ENCODE measurements at places on chromosomes 16 and 17. TPM values are rescaled to one million over a fixed set of nuclear protein-coding genes. Genes with fewer than 3 reads are reported as not detected.

The CBX2 gene
- total RNA-seq, result 4.2 TPM

GRCh38 chr17:61724777-61725176 lies 133.8 kb upstream of the NACA2 start:
- peaks cover 9% of the 10 kb centered on the region for H3K36me3 ChIP-seq
- H3K27me3 ChIP-seq, result no peaks in the 10 kb centered on the region
- no peak overlapping the region for H3K4me3 ChIP-seq
- no peak overlapping the region for H3K27ac ChIP-seq

- H3K4me3 ChIP-seq, result no peak overlapping the region
- no peak for DNase-seq
- H3K4me1 ChIP-seq, result peaks cover 4% of the 10 kb centered on the region
- no peaks in the 10 kb centered on the region for H3K27me3 ChIP-seq
- H3K27ac ChIP-seq, result no peak overlapping the region
- peaks cover 6% of the 10 kb centered on the region for H3K36me3 ChIP-seq
Measured at GRCh38 chr17:82148997-82149396, 51.0 kb upstream of the FASN start.

DNA sequence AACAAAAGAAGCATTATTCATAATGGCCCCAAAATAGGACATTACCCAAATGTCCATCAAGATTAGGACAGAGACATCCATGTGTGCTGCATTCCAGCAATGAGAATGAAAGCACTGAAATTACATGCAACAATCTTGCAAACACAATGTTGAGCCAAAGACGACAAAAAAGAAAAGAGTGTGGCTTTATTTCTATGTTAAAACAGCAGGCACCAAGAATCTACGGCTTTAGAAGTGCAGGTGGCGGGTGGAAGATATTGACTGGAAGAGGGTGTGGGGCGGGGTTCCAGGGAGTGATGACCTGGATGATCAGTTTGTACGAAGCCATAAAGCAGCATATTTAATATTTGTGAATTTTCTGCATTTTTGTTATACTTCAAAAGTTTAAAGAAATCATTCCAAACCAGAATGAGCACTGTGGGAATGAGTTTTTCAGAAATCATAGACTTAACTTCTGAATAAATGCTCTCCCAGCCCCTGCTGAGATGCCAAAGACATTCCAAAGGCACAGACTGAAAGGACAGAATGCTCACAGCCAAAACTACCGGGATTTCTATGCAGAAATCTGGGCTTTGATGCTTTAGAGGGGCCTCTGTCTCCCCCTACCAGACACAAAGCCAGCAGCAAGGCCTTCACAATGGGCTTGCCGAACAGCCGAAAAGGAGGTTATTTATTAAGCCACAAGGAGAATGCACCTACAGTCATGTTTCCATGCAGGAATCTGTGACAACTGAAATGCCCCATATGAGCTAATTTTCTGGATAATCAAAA lies 361.6 kb downstream of the GRIN2A start:
- no peak overlapping the region for H3K4me3 ChIP-seq
- no peak overlapping the region for H3K27ac ChIP-seq
- H3K4me1 ChIP-seq, result no peaks in the 10 kb centered on the region
- no peaks in the 10 kb centered on the region for H3K36me3 ChIP-seq
- DNase-seq, result no peak

DNA sequence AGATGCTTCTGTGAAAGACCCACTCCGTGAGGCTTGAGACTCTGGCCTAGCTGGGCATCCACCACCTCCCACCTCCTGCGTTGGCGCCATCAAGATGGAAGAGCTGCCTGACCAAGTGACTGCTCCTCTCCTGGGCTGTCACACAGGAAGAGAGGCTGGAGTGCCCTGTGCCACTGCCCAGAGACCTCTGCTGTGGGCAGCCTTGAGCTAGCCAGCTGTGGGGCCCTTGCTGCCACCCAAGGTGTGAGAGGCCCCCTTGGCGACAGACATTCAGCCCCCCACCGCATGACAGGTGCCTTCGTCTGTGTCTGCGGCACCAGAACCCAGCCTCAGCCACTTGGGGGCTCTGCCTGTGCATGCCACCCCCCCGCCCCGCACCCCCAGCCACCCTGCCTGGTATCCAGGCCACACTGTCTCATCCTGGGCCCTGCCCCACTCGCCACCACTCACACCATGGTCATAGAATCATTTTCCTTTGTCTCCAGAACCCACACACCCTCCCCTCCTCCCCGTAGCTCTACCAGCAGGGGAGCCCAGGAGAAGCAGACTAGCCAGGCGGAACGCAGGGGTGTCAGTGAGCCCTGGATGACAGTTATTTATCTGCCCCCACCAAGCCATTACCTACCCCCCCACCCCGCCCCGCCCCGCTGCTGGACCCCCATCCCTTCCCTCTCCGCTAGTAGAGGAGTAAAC lies 120.9 kb upstream of the LHX1 start:
- no peak overlapping the region for H3K4me3 ChIP-seq
- no peaks in the 10 kb centered on the region for H3K36me3 ChIP-seq
- DNase-seq, result no peak
- H3K4me1 ChIP-seq, result no peaks in the 10 kb centered on the region
- peaks cover 46% of the 10 kb centered on the region for H3K27me3 ChIP-seq
- H3K27ac ChIP-seq, result no peak overlapping the region

- H3K27ac ChIP-seq, result no peak overlapping the region
- no peak overlapping the region for H3K4me3 ChIP-seq
- no peak for DNase-seq
- peaks cover 9% of the 10 kb centered on the region for H3K27me3 ChIP-seq
- H3K4me1 ChIP-seq, result no peaks in the 10 kb centered on the region
Measured at GRCh38 chr17:3475251-3475685, 529 bp upstream of the ASPA start.

DNA sequence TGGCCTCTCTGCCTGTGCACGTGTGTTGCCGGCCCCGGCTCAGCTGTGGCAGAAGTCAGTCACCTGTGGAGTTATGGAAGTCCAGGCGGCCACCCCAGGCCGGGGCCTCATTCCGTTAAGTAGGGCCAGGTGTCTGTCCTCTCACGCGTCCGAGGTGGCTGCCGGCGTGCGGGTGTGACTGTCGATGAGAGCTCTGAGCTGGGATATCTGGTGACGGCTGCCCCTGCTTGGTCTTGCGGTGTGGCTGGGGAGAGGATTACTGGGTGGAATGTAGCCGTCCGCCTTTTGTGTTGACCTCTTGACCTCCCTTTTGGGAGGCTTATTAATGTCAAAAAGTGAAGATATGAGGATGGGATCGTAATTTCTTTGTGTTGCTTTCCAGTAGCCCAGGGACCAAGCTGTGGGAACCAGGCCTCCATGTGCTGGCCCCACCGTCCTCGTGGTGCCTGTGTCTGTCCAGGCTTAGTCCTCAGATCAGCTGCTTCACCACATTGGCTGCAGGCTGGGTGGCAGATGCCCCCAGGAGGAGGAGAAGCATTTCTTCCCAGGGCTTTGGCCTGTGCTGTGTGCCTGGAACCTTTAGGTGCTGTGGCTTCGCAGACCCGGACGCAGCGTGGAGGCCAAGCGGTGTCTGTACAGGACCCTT lies 23.0 kb upstream of the ZNF750 start:
- no peaks in the 10 kb centered on the region for H3K27me3 ChIP-seq
- peaks cover 9% of the 10 kb centered on the region for H3K36me3 ChIP-seq
- peak overlapping the region; percentile 91 for H3K27ac ChIP-seq
- H3K4me3 ChIP-seq, result no peak overlapping the region
- peaks cover 77% of the 10 kb centered on the region for H3K4me1 ChIP-seq

The TRIM47 gene
- total RNA-seq, result 13.4 TPM

DNA sequence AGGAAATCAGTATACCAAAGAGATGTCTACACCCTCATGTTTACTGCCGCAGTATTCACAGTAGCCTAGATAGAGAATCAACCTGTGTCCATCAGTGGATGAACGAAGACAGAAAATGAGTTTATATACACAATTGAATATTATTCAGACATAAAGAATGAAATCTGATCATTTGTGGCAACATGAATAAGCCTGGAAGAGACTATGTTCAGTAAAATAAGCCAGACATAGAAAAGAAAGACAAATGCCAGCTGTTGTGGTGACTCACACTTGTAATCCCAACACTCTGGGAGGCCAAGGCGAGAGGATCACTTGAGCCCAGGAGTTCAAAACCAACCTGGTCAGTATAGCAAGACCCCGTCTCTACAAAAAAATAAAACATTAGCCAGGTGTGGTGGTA lies 16.1 kb downstream of the NUDT16L1 start:
- no peak overlapping the region for H3K4me3 ChIP-seq
- peaks cover 26% of the 10 kb centered on the region for H3K36me3 ChIP-seq
- no peaks in the 10 kb centered on the region for H3K4me1 ChIP-seq
- no peaks in the 10 kb centered on the region for H3K27me3 ChIP-seq
- DNase-seq, result no peak

GRCh38 chr16:86016201-86016965 lies 117.4 kb downstream of the IRF8 start:
- H3K27me3 ChIP-seq, result peaks cover 34% of the 10 kb centered on the region
- peaks cover 7% of the 10 kb centered on the region for H3K36me3 ChIP-seq
- H3K4me3 ChIP-seq, result no peak overlapping the region
- H3K4me1 ChIP-seq, result peaks cover 20% of the 10 kb centered on the region
